BE2C (cell line): ENCODE measurements at places on chromosomes 2 and 18.

DNA sequence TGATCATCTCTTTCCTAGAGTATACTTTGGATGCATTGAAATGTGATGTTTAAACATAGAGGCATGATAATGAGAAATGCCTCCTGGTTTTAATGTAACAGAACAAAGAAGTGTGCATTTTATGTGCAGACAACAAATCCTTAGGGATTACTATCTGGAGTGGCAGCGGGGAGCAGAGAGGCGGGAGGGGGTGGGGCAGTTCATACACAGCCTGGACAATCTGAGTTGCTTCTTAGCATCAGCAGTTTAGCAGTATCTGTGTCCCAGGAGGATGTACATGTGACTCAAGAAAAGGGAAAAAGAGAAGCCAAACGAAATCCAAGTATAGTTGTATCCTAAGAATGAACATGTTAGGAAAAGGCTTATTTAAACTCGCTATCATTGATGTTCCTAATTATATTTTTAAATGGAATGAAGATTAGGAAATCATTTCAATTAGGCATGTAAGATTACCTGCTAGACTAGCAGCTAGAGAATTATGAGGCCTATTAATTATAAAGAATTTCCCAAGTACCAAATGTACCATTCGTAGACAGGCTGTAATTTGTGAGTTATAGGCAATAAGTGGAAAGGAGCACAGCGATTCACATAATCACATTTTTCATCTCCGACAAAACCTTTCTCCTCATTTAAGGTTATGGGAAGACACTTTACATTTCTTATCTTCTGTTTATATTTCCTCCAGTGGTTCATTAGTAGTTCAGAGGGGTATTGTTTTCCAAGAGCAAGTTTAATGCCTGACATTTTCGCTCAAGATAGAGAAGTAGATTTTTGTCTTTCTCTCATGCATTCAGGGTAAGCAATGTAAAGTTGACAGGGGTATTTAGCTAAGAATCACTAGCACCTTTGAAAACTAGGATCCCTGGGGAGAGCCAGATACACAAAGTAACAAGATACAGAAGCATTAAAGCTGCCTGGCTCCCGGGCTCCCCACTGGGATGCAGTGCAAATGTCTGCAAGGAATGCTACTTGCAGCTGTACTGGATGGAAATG is 141.3 kb upstream of the NOSTRIN start:
- peak; percentile 62 for DNase-seq

DNA sequence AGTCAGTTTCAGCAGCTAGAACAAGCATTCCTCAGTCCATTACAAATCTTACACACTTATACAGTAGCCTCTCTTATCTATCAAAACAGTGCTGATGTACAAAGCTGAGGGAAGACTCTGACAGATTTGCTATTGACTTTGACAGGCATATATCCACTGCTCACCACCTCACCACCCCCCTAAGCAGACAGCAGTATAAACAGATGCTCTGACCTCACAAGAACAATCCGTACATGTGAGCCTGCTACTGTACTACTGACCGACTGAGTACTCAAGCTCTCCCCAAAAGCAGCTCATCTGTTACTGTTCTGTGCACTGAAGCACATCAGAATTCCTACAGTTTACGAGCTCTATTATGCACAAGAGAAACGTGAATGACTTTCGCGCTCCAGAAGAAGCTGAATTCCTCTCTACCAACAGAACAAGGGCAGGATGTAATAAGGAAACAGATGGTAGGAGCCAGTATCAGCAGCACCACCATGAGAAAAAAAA is 95.6 kb upstream of the PDE1A start:
- DNase-seq: no peak

DNA sequence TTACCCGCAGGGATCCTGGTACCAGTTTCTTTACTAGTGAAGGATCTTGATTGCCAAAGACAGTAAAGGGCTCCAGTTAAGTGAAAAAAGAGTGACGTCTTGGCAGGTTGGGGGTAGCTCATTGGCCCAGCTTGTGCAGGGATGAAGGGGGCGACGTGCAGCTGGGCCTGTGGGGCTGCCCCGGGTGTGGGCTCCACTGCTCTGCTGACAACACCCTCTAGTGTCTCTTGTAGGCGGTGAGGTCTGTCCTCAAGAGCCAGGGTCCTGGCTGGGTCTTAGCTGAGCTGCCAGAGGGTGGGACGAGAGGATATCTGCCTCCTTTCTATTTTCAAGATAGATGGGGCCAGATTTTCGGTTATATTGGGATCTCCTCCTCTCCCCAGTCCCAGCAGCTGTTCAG is 6.1 kb downstream of the ARHGEF4 start:
- DNase-seq: no peak

DNA sequence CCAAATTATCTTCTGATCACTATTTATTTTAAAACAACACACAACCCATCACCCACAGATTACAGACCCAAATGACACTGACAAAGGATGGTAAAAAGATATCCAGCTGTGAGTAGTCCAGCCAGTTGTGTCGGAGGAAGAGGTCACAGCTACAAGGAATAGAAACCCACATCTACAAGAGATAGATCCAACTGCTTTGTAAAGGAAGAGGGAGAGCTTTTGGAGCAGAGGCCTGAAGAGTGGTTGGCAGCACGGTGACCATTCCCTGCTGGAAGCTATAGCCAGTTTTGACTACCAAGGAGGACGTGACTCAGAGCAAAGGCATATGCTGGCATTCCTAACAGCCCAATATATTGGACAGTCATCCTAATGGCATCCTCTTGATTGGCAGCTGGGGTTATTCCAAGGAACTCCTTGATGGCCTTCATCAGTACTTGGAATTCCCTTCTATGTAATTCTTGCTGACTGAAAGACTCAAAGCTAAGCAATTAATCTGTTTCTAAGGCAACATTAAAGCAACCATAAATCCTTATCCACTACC is 17.1 kb downstream of the SLC8A1 start:
- DNase-seq: no peak

DNA sequence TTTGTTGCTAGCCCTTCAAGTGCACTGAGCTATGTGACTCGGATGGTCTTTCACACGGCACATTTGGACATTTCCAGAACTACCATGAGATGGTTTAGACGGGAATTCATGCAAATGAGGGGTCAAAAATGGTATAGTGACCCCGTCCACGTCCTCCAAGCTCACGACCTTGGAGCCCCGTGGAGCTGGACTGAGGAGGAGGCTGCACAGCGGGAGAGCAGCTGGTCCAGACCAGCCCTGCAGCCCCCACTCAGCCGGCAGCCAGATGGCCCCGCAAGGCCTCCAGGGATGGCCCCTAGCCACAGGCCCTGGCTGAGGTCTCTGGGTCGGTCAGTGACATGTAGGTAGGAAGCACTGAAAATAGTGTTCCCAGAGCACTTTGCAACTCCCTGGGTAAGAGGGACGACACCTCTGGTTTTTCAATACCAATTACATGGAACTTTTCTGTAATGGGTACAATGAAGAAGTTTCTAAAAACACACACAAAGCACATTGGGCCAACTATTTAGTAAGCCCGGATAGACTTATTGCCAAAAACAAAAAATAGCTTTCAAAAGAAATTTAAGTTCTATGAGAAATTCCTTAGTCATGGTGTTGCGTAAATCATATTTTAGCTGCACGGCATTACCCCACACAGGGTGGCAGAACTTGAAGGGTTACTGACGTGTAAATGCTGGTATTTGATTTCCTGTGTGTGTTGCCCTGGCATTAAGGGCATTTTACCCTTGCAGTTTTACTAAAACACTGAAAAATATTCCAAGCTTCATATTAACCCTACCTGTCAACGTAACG is 88.8 kb downstream of the EPAS1 start:
- peak; percentile 58 for DNase-seq
